Stimulated activated CD4-positive, alpha-beta T cell treated with anti-CD3 and anti-CD28 coated beads, Interleukin-1b, Interleukin-23, amount 100 ng/mL, for 4 hours (primary cell): ENCODE measurements at places on chromosomes 11 and 22.

DNA sequence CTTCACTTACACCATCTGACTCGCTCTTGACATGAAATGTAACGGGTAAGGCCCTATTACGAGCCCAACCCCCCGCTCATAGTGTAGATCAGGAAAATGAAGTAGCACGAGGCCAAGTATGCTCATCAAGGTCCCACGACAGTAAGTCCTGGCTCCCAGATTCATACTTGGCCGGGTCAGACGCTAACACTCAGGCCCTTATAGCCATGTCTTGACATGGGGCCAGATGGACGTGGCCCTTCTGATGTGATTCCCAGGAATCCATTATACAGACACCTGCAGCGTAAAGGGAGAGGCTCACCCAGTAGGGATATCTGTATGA lies 175.1 kb downstream of the CEP164 start:
- no peak for DNase-seq

DNA sequence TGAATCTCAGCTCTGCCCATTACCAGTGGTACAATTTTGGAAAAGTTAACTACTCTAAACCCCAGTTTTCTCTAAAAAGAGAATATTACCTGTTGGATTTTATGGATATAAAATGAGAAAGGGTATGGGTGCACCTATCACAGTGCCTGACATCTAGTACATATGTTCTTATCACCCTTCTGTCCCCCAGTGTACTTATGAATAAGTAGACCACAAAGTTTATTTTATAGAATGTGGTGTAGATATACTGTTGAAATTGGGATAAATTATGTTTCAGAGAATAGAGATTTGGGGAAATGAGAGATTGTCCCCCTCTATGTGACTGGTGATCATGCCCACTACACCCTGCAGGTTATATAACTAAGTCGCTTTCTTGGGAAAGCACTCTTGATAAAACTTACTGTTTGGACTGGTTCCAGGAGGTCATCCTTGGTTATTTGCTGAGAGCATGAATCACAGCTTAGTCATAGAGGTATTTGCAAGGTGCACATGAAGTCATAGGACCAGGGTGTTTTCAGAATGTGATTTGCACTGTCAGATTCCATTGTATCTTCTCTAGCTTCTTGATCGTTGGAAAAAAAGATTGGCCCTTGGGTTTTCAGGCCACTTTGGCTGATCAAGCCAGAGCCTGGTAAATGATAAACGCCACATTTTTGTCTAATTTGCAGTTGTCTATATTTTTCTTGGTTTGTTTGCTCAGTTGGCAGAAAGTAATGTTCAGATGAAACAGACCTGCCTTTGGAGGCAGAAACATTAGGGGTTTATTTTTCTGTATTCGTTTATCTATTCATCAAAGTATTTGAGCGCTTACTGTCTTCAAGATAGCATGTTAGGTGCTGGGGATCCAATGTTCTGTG lies 21.3 kb downstream of the STX3 start:
- DNase-seq: no peak

- DNase-seq: no peak
Observed at GRCh38 chr11:40294349-40294735, 1165.1 kb downstream of the LRRC4C start.

- no peak for DNase-seq
Observed at GRCh38 chr22:38706901-38707195, 1.1 kb downstream of the GTPBP1 start.

- no peak for DNase-seq
Observed at GRCh38 chr22:49404576-49405241, 423.0 kb downstream of the BRD1 start.

DNA sequence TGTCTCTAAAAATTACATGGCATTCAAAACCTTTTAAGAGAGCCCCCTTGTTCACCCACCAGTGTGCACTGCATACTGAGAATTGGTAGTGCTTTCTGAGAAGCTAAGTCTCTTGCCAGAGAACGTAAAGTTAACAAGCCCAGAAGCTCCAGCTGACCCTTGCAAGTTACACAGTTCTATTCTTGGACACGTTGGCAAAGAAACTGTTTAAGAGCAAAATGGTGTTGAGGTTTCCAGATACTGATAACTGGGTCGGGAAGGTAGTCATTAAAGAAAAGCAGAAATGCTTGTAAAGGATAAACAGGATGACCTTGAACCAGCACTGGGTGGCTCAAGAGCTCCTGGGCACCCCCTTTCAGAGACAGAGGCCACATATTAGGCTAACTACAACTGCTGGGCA lies 284.8 kb downstream of the CADM1 start:
- DNase-seq: no peak

DNA sequence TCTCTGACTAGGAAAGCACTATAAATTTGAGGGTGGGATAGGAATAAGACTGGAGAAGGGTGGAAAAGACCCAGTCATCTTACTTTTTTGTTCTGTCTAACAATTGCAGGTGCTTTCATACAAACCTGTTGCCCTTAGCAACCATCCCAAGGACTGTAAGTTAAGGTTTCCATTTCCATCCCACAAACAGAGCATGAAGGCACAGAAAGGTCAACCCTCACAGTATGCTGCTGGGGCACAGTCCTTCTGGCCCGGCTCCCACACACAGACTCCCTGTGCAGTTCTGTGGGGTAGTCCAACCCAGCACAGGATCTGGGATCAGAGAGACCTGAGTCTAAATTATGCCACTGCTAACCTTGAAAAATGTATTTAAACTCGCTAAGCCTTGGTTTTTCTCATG lies 38.4 kb upstream of the ETS1 start:
- no peak for DNase-seq

DNA sequence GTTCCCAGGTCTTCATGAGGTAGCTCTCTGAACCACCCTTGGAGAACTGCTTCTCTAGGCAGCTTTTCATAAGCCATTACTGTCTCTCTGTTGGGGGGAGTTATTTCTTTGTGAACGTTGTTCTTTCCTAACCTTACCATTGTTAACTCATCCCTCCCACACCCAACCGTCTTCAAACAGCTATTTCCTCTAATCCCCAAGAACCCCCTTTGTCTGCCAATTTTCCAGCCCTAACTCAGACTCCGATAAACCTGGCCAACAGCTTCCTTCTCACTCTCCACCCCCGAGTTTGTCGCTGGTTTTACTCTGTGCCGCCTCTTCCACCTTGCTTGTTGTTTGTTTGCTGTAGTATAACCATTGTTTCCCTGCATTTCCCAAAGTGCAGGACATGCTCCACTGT lies 131.5 kb downstream of the CCDC34 start:
- DNase-seq: no peak

DNA sequence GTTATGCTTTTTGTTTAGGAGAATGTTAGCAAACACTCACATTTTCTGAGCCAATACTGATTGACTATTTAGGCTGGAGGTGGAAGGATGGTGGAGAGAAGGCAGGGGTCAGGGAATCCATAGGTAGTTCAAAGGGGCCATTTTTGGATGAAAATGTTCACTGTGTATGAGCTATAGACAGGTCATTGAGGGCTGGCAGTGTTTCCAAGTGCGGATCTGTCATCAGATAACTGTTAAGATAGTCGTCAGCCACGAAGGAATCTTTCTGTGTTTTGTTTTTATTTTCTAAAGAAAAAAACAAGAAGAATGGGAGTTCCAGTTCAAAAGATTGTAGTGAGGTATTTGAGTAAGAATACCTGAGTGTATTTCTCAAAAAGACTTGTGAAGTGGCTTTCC lies 3.1 kb downstream of the KCNJ5 start:
- DNase-seq: no peak

DNA sequence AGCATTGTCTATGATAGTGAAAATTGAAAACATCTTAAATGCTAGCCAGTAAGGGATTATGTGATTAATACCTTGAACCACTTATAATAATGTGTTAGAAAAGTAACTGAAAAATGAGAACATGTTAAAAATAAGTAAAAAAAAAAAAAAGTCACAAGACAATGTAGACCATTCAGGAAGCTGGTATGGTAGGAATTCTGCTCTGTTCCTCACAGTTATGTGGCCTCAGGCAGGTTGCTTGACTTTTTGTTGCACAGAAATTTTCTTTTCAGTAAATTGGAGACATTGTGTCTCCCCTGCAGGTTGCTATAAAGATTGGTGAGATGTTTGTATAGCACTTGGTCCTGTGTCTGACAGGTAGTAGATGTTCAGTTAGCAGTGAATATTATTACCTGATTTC lies 17.3 kb upstream of the PLET1 start:
- no peak for DNase-seq

DNA sequence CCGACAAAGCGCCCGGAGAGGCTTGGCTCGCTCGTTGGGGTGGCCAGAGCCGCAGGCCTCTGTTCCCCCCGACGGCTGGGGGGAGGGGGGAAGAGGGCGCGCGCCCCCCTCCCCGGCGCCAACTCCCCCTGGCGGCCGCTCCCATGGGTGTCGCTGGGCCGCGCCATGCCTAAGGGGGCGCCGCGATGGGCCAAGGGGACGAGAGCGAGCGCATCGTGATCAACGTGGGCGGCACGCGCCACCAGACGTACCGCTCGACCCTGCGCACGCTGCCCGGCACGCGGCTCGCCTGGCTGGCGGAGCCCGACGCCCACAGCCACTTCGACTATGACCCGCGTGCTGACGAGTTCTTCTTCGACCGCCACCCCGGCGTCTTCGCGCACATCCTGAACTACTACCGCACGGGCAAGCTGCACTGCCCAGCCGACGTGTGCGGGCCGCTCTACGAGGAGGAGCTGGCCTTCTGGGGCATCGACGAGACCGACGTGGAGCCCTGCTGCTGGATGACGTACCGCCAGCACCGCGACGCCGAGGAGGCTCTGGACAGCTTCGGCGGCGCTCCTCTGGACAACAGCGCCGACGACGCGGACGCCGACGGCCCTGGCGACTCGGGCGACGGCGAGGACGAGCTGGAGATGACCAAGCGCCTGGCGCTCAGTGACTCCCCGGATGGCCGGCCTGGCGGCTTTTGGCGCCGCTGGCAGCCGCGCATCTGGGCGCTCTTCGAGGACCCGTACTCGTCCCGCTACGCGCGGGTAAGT lies 1.4 kb downstream of the KCNC1 start:
- DNase-seq: no peak

DNA sequence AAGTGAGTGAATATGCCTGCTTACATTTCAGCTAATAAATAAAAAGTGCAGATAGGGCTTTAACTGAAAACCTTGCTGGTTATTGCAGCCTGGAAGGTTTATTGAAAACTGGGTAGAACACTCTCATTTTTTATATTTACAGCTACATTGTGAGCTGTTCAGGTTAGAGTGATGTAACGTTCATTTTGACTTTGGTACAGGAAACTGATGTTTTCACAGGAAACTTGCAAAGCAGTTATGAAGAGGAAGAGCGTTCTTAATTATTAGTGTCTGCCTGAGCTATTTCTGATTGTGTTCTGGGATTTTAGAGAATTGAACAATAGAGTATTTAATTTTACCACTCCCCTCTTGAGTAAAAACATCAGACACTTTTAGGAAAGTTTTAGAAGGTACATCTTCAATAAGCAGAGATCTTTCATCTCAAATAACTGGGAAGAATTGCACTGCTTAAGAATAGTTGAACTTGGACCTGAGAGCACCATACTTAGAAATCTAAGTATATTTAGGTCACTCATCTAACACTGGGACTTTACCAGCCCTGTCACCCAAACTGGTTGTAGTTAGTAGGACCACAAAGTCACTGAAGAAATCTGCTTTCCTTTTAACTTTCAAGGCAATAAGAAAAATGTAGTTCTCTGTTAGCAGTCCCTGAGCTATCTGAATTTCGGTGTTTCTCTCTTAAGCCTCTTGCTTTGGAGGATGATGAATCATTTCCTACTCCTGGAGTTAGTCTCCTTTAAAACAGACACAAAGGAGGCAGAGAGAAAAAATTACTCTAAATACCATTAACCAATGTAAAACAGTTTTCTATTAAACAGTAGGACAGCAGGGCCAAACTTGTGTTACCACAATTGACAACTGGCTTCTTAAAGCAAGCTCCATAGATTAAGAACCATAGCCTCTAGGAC lies 128.6 kb upstream of the DDI1 start:
- no peak for DNase-seq
